ENCODE measurements at places on chromosomes 7 and 10. TPM values are rescaled to one million over a fixed set of nuclear protein-coding genes. Genes with fewer than 3 reads are reported as not detected.

DNA sequence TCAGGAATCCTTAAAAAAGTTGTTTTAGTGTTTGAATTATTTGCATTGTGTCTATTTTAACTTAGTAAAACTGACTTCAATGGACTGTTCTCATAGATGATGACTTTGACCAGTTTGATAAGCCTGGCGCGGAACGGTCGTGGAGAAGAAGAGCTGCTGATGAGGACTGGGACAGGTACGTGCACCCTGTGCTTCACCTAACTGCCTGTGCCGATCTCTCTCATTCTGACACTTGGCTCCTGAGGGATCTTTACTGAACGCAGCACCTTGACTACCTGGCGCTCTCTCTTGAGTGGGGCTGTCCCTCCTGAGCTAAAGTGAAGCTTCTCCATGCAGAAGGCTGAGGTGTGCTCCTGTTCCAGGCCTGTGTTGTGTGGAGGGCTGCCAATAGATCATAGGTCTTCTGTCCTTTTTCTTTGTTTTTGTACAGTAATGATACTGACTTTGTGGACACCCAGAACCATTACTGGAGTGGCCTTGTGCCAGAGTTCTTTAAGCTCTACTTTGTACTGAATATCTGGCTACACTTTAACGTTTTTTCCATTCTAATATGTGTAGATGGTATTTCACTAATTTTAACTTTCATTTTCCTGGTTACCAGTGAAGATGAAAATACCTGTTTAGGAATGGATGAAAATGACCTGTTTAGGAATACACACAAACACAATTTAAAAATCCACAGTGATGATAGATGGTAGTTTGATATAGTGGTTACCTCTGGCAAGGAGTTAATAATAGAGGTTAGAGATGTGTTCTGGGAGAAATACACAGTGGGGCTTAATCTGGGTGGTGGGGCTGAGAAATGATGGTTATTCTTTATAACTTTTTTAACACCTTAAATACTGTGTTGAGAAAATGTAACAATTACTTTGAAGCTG is 20.9 kb downstream of the RBM33 start:
- no peak for DNase-seq

DNA sequence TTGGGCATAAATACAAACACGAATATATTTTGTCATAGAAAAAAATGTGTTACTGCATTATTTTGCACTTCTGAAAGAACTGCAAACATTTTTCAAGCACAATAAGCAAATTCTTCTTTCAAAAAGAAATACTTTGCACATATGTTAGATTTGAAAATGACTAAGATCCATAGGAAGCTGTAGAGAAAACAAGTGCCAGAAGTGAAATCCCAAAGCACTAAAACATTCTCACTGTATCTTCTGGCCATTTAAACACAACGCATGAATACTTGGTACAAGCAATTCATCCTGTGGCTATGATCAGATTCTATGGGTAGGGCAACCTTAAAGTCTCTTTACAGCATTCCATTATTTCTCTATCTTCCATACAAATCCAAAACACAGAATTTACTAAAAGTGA is 225.4 kb upstream of the IMMP2L start:
- DNase-seq = no peak

Gene CTAGE8
- 1.4 TPM for total RNA-seq

GRCh38 chr7:132614428-132615318 is 38.4 kb upstream of the PLXNA4 start:
- DNase-seq = peak; percentile 87

DNA sequence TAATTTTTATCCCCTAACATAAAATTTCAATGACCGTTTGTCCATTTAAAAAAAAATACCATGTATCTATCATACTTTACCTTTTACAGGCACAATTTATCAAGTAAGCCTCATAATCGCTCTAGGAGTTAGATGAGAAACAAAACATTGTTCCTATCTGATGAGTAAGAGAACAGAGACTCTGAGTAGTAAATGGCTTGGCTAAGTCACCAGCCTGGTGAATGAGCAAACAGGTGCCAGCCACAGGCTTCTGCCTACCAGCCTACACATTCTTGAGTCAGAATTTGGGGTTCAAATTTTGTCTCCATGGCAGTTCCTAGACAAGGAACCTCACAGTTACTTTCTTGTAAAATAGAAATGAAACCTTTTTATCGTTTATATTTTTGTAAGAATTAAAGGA is 235.4 kb downstream of the HGF start:
- DNase-seq = no peak

- peak; percentile 89 for DNase-seq
These were observed 54.5 kb downstream of the RAB18 start for GRCh38 chr10:27558612-27559020.

GRCh38 chr7:7953806-7954205 is 14.8 kb upstream of the GLCCI1 start:
- no peak for DNase-seq

- no peak for DNase-seq
These were observed 130.8 kb upstream of the HPS1 start for GRCh38 chr10:98577578-98577977.

GRCh38 chr7:133623721-133624120 is 370.8 kb downstream of the EXOC4 start:
- no peak for DNase-seq

Measured in GM23338 (cell line).